ENCODE measurements at places on chromosomes 13 and 19. TPM values are rescaled to one million over a fixed set of nuclear protein-coding genes. Genes with fewer than 3 reads are reported as not detected.

The SNAPC2 gene
- 24.1 TPM for total RNA-seq

DNA sequence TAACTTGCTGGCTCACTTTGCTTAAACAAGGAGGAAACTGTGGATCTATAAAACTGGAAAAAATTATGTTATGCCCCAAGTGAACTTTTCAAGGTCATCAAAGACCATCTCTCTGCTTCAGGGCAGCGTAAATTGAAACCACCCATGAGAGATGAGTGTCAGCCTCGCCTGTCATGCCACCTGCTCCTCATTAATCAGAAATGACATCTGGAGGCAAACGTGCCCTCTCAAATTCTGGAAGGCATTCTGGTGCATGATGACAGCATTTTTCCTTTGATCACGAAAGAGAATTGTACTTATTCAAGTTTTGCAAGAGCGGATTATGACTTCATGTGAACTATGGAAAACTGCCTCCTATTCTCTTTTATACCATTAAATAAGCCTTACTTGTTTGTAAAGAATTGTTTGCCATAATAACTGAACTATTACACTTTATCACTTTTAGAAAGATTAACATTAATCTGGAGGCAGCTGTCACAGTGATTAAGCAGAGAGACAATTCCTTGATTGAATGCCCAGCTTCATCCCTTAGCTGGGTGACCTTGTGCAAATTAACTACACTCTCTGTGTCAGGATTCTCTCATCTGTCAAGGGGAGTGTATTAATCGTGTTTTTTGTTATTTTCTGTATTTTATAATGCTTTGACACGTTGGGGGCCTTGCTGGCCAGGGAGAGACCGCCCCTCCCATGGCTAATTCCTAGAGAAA, 17.0 kb upstream of the SACS start:
- no peak for DNase-seq
- H3K27ac ChIP-seq, result no peak overlapping the region
- no peak overlapping the region for H3K4me3 ChIP-seq

DNA sequence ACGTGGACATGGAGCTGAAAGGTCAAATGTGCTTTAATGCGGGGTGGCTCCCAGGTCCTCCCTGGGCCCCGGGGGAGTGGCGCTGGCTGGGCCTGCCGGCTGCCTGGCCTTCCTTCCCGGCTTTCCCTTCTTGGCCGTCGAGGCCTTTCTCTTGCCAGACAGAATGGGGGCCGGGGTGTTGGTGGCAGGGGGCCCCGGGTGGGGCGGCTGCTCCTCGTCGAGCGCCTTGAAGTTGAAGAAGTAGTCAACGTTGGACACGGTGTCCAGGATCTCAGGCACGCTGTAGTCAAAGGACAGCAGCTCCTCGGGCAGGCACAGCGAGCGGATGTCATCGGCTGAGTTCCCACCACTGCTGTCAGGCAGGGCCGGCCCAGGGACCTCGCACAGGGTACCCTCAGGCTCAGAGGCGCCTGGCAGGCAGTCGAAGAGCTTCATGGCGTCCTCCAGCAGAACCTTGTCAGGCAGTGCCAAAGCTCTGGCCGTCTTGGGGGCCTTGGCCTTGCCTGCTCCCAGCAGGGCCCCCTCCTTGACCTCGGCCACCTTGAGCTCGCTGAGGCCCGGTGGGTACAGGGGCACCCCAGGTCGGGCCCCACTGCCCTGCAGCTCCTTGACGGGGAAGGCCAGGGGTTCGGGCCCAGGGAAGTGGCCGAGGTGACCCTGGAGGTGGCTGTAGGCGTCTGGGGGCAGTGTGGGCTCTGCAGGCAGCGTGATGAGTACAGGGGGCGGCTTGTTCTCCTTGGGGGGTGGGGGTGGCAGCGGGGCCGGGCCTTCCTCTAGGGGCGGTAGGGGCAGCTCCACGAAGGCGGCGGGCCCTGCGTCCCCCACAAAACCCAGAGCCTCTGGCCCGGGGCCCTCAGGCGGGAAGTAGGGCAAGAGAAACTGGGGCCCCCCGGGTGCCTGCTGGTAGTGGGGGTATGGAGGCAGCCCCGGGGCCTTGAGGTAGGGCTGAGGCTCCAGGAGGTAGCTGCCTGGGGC, 1.3 kb downstream of the PRR22 start:
- H3K27ac ChIP-seq, result no peak overlapping the region
- no peak overlapping the region for H3K4me3 ChIP-seq
- no peaks in the 10 kb centered on the region for H3K27me3 ChIP-seq
- peaks cover 38% of the 10 kb centered on the region for H3K36me3 ChIP-seq
- no peak for DNase-seq
- no peaks in the 10 kb centered on the region for H3K4me1 ChIP-seq

GRCh38 chr13:99648066-99648665, 146.9 kb downstream of the TM9SF2 start:
- no peak for DNase-seq
- H3K36me3 ChIP-seq, result no peaks in the 10 kb centered on the region
- H3K4me3 ChIP-seq, result no peak overlapping the region

DNA sequence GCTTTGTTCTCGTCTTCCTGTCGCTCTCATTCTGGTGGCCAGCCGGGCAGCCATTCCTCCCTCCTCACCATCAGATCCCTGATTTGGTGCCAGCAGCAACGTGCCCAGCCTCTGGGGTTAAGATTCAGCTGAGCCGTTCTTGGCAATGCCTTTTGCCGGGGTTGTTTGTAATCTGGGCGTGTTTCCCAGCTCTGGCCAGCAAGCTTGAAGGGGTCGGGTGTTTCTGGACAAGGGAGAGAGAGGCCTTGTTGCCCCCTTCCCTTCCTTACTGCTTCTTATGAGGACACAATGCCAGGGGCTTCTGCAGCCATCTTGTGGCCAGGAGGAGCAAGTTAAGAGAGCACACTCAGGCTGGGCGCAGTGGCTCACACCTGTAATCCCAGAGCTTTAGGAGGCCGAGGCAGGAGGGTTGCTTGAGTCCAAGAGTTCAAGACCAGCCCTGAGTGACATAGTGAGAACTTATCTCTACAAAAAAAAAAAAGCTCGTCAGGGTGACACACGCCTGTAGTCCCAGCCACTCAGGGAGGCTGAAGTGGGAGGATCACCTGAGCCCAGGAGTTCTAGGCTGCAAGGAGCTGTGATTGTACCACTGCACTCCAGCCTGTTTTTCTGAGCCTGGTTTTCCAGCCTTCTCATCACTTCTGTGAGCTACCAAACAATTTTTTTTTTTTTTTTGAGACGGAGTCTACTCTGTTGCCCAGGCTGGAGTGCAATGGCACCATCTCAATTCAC, 10.7 kb upstream of the CRTC1 start:
- no peak overlapping the region for H3K4me3 ChIP-seq
- peaks cover 18% of the 10 kb centered on the region for H3K36me3 ChIP-seq
- H3K27ac ChIP-seq, result no peak overlapping the region
- DNase-seq, result peak; percentile 26
- no peaks in the 10 kb centered on the region for H3K27me3 ChIP-seq

DNA sequence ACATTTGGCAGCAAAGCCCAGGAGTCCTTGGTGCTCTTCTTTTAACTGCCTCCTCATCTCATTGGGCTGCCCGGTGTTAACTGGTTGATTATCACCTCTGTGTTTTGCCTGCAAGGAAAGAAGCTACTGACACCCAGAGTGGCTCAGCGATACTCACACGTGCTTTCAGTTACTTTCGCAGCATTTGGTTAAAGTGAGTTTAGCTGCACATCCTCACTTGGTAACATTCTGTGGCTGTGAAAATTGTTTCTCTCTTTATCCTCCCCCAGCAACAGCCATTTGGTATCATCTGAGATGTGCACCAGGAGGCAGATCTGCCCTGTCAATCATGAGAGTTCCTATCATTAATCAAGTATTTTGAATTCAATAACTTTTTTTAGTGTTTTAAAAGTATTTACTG, 44.6 kb upstream of the GPR183 start:
- no peak overlapping the region for H3K27ac ChIP-seq
- no peak overlapping the region for H3K4me3 ChIP-seq
- H3K36me3 ChIP-seq, result peaks cover 42% of the 10 kb centered on the region
- H3K4me1 ChIP-seq, result no peaks in the 10 kb centered on the region
- no peaks in the 10 kb centered on the region for H3K27me3 ChIP-seq
- DNase-seq, result no peak

- DNase-seq, result peak; percentile 97
- H3K27me3 ChIP-seq, result no peaks in the 10 kb centered on the region
- peak overlapping the region; percentile 56 for H3K4me3 ChIP-seq
- H3K27ac ChIP-seq, result peak overlapping the region; percentile 89
These were observed 64.9 kb downstream of the GADD45B start for GRCh38 chr19:2540646-2541454.

- H3K27me3 ChIP-seq, result no peaks in the 10 kb centered on the region
- H3K27ac ChIP-seq, result no peak overlapping the region
- H3K36me3 ChIP-seq, result no peaks in the 10 kb centered on the region
- H3K4me3 ChIP-seq, result no peak overlapping the region
- DNase-seq, result no peak
These were observed 36.7 kb upstream of the DOCK9 start for GRCh38 chr13:99014522-99014921.

- H3K27me3 ChIP-seq, result no peaks in the 10 kb centered on the region
- H3K27ac ChIP-seq, result no peak overlapping the region
- no peak overlapping the region for H3K4me3 ChIP-seq
- H3K36me3 ChIP-seq, result no peaks in the 10 kb centered on the region
These were observed 52.4 kb downstream of the ZNF676 start for GRCh38 chr19:22144394-22144793.

The THSD1 gene
- total RNA-seq, result 13.3 TPM

The ZNF708 gene
- 5.3 TPM for total RNA-seq

- no peaks in the 10 kb centered on the region for H3K36me3 ChIP-seq
- H3K27ac ChIP-seq, result no peak overlapping the region
These were observed 2.5 kb downstream of the CAMSAP3 start for GRCh38 chr19:7598180-7598579.

GRCh38 chr13:105758918-105759860, 776.3 kb downstream of the EFNB2 start:
- no peak overlapping the region for H3K27ac ChIP-seq
- H3K36me3 ChIP-seq, result no peaks in the 10 kb centered on the region
- DNase-seq, result no peak
- H3K4me3 ChIP-seq, result no peak overlapping the region
- H3K4me1 ChIP-seq, result peaks cover 5% of the 10 kb centered on the region

GRCh38 chr19:2042485-2043250, 8.4 kb downstream of the MKNK2 start:
- H3K27ac ChIP-seq, result peak overlapping the region; percentile 31
- peak; percentile 67 for DNase-seq
- H3K4me3 ChIP-seq, result peak overlapping the region; percentile 56

DNA sequence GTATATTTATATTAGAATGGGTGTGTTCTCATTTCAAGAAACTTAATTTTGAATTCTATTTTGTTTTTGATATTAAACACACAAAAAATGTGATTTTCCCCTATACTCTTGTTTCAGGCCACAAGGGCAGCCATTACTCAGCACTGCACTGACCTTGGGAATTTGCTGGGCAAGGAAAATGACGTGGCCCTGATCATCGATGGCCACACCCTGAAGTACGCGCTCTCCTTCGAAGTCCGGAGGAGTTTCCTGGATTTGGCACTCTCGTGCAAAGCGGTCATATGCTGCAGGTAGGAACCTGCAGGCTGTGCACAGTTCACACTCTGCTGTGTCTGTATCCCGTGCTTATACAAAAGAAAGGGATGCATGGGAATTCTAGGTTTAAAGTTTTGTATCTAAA, 327.3 kb downstream of the ATP8A2 start:
- H3K4me3 ChIP-seq, result no peak overlapping the region
- H3K27me3 ChIP-seq, result no peaks in the 10 kb centered on the region
- H3K36me3 ChIP-seq, result no peaks in the 10 kb centered on the region
- H3K4me1 ChIP-seq, result peaks cover 8% of the 10 kb centered on the region

DNA sequence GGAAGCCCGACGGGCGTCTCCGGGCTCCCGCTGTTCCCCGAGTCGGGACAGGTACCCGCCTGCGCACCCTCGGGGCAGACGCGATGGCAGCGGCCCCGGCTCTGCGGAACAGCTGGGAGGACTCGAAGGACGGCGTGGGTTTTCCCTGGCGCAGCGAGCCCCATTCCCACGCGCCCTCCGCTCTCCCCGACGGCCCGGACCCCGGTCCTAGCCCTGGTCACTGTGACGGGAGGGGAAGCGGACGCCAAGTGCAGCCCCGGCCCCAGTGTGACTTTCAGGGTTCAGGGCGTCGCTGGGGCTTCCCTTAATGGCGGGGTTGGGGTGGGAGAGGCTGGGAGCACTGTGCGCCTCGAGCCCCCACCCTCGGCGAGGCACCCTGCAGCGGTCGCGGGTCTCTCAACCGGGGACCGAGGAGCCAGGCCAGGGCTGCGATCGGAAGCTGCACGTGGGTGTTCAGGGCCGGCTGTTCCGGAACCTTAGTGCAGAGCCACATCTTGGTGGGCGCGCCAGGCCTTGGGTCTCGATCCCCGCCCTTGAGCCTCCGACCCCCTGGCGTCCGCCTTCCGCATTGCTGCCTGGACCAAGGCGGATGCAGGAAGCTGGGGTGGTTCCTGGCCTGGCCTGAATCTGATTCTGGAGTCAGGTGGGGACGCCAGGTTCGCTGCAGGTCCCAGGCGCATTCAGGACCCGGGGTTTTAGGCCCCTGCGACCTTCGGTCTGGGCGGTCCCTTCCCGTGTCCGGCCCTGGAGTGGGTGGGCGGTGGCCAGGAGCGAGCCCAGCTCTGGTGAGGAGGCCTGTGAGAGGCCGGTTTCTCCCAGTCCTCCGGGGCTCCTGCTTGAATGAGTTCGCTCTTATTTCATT, 3.5 kb downstream of the LGALS7B start:
- DNase-seq, result no peak
- peak overlapping the region; percentile 72 for H3K27ac ChIP-seq
- H3K4me3 ChIP-seq, result peak overlapping the region; percentile 24
- no peaks in the 10 kb centered on the region for H3K27me3 ChIP-seq

- no peaks in the 10 kb centered on the region for H3K27me3 ChIP-seq
- no peaks in the 10 kb centered on the region for H3K4me1 ChIP-seq
- peak; percentile 23 for DNase-seq
These were observed 1.3 kb downstream of the CARM1 start for GRCh38 chr19:10872546-10873107.

- peaks cover 17% of the 10 kb centered on the region for H3K4me1 ChIP-seq
- peak within 1 kb of the TSS; percentile 64 for H3K4me3 ChIP-seq
- H3K27me3 ChIP-seq, result no peaks in the 10 kb centered on the region
- no peak within 1 kb of the TSS for H3K27ac ChIP-seq
These were observed at the start of gene CGB7 for GRCh38 chr19:49057636-49058234. Gene CGB7, minus strand, starts transcription at chr19:49057749. Its CDS starts 2,374 bp downstream, at chr19:49055375.

The OR7D2 gene
- not detected for total RNA-seq

DNA sequence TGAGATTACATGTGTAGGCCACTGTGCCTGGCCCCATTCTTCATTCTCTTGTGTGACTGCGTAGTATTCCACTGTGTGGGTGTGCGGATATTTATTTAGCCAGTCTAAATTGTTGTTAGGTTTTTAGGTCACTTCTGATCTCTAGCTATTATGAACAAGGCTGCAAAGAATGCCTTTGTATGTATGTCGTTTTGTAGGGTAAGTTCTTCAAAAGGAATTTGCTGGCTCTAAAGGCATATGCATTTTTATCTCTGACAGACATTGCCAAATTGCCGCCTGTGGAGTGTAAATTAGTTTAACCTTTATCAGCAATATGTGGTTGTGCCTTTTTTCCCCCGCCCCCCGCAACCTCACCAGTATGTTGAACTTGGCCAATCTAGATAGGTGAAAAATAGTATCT, 30.3 kb upstream of the EHD2 start:
- no peak overlapping the region for H3K27ac ChIP-seq
- H3K4me1 ChIP-seq, result no peaks in the 10 kb centered on the region
- H3K27me3 ChIP-seq, result no peaks in the 10 kb centered on the region
- H3K36me3 ChIP-seq, result peaks cover 59% of the 10 kb centered on the region

All from MCF 10A (cell line).